Bronchial smooth muscle cell (primary cell): ENCODE measurements at places on chromosomes 16 and 17. TPM values are rescaled to one million over a fixed set of nuclear protein-coding genes. Genes with fewer than 3 reads are reported as not detected.

The CDK5R1 gene
- total RNA-seq, result 0.32 and 0.43 TPM in 2 replicates

The TMEM92 gene
- total RNA-seq, result 0.09 and 0.16 TPM in 2 replicates

The LPO gene
- total RNA-seq, result not detected in 2 replicates

The PMP22 gene
- total RNA-seq, result 53.0 and 174 TPM in 2 replicates

The SLC22A31 gene
- total RNA-seq, result 0.16 TPM in 1 of 2 replicates, not detected in the other

The KRTAP4-4 gene
- total RNA-seq, result not detected in 2 replicates

The TRPV3 gene
- 1.6 and 2.8 TPM in 2 replicates for total RNA-seq

The SALL1 gene
- total RNA-seq, result 0.16 and 0.34 TPM in 2 replicates

The VTN gene
- total RNA-seq, result 0.09 TPM in 1 of 2 replicates, not detected in the other

The CMTM2 gene
- not detected in 2 replicates for total RNA-seq

The C16orf86 gene
- 3.3 and 3.9 TPM in 2 replicates for total RNA-seq

The ITGAL gene
- total RNA-seq, result not detected in 2 replicates

The TBCD gene
- 53.3 and 65.3 TPM in 2 replicates for total RNA-seq

The TP53TG3B gene
- total RNA-seq, result not detected in 2 replicates

The C16orf74 gene
- total RNA-seq, result 3.9 and 11.5 TPM in 2 replicates

The P2RX5 gene
- total RNA-seq, result 0.43 and 1.1 TPM in 2 replicates

The KRT33B gene
- not detected in 2 replicates for total RNA-seq

The MMP15 gene
- 1.2 and 1.3 TPM in 2 replicates for total RNA-seq

The MMP2 gene
- 1,068 and 2,465 TPM in 2 replicates for total RNA-seq

The KRT20 gene
- not detected in 2 replicates for total RNA-seq

The NRN1L gene
- 0.16 TPM in 1 of 2 replicates, not detected in the other for total RNA-seq
